ENCODE measurements at places on chromosomes 11 and 22.

DNA sequence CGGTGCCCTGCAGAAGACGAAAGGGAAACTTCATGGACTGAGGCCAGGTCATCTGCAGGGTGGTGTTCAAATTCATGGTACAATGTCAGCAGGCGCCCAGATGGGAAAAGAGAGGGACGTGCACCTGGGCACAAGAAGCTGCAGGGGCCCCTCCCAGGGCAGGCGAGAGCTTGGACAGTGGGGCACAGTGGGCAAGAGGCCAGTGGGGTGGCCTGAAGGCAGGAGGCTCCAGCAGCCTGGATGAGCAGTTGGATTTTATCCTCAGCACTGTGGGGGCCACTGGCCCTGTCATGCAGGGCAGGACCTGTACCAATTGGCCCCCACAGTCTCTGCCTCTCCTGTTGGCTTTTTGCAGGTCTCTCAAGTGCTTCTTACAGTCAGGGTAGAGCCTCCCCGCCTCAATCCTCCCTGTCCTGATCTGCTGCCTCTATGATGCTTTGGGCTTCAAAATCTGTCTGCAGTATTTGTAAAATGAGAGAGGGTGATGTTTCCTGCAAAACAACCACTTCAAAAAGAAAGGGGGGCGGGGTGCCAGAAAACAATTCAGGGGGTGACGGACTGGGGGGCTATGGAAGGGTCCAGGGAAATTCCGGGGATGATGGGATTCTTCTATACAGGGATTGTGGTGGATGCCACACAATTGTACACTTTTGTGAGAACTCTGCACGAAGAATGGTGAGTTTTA, 1.7 kb upstream of the BID start:
- DNase-seq, result no peak

GRCh38 chr11:44950625-44951476, at the start of gene TP53I11:
TSS of gene TP53I11 (minus strand) at chr11:44950883. CDS start at chr11:44938335, 12,548 bp downstream.
- DNase-seq, result no peak

- DNase-seq, result no peak
These were observed 26.1 kb upstream of the LDHA start for GRCh38 chr11:18368221-18368620.

DNA sequence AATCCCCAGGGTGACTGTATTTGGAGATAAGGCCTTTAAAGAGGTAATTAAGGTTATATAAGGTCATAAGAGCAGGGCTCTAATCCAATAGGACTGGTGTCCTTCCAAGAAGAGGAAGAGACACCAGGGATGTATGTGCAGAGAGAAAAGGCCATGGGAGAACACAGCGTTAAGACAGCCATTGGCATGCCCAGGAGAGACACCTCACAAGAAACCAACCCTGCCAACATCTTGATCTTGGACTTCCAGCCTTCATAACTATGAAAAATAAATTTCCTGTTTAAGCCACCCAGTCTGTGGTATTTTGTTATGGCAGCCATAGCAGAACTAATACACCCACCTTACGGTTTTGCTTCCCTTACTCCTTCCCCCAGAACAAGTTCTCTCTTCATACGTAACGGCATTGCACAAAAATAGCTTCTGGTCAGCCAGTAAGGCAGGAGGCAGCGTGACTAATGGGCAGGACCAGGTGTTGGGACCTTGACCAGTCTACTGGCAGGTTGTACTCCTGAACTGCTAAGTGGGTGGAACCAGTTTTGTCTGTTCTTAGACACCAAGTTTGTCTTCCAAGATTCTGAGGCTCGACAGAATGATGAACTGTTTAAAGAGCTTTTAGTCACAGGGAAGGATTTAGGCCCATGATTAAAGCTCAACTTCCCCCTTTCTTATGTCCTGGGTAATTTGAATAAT, 31.9 kb upstream of the UPB1 start:
- no peak for DNase-seq

DNA sequence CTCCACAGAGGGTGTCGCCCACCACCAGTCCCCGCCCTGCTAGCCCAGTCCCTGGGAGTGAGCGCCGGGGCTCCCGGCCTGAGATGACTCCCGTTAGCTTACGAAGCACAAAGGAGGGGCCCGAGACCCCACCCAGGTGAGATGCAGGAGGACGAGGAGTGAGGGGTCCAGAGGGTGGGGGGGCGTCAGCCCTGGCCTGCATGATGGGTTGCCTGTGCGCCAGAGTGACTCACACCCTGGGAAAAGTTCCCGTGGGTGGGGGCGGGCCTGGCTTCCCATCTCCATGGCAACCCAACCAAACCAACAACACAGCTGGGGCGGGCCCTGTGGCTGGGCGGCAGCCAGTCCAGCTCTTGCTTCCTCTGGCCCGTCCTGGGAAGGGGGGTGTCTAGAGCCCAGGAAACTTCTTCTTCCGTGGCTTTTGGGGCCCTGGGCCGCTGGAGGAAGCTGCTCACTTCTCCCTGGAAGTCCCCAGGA, 4.5 kb downstream of the GAS2L1 start:
- no peak for DNase-seq

- peak; percentile 63 for DNase-seq
These were observed 180.4 kb upstream of the B3GAT1 start for GRCh38 chr11:134592391-134592990.

- DNase-seq, result no peak
These were observed 33.2 kb upstream of the TTC12 start for GRCh38 chr11:113281052-113281725.

- DNase-seq, result no peak
These were observed 10.9 kb downstream of the ACO2 start for GRCh38 chr22:41479671-41480396.

DNA sequence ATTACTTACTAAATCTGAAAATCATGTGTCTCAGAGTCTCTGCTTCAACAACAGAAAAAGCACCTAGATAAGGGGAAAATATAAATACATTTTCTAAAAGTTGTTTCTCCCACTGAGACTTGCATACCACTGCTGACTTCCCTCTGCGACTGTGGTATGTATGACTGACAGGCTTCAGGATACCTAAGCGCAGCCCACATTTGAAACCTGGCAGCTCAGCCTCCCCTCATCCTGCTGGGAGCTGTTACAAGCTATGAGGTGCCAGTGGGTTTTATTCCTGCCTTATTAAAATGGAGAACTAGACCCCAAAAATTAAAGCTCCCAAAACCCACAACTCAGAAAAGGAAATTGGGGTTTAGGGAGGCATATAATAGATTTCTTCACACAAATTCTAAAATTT, 133.6 kb downstream of the RAB38 start:
- DNase-seq, result no peak

DNA sequence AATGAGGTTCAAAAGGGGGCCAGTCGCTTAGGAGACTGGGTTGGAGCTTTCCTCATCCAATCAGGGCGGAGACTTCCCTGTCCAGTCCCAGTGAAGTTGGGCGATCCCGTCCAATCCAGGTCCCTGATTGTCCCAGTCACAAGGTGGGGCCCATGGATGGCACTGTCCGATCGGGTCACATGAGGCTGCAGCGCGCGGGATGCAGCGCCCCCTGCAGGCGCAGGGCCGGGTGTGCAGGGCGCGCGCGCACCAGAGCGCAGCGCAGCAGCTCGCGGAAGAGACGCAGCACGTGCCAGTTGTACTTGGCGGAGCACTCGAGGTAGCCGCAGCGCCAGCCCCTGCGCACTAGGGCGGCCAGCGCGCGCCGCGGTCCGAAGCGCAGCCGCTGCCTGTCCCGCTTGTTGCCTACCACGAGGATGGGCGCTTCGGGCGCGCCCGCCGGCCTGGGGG, 2.3 kb downstream of the RASL10A start:
- DNase-seq, result peak; percentile 79

GRCh38 chr11:44277196-44278090, 32.5 kb downstream of the ALX4 start:
- DNase-seq, result no peak

GRCh38 chr22:23315341-23315917, 135.1 kb downstream of the BCR start:
- DNase-seq, result no peak

DNA sequence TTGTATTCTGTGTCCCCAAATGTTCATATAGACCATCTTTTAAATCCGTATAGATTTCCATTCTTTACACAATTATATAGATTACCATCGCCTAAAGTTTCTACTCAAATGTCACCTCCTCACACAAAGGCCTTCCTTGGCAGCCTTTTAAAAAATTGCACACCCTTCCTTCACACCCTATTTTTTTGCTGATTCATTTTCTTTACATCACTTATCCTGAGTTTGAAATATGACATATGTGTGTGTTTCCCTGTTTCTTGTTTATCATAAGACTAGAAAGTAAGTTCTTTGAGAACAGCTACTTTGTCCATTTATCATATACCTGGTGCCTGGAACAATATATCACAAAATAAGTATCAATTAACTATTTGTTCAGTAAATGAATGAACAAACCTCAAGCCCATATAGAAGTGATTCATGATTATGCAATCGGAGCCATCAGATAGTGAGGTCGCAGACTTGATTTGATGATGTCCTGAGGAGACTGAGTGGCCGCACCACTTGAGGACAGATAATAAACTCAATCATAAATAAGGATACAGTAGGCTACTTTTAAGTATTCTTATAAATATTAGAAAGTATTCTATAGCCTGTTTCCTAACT, 327.4 kb upstream of the ZC3H12C start:
- DNase-seq, result no peak

GRCh38 chr11:8092587-8093424, 11.8 kb downstream of the TUB start:
- DNase-seq, result no peak

- DNase-seq, result no peak
These were observed 177.1 kb downstream of the HIPK3 start for GRCh38 chr11:33434294-33434693.

- no peak for DNase-seq
These were observed 615.2 kb downstream of the BRD1 start for GRCh38 chr22:49212466-49212865.

- no peak for DNase-seq
These were observed 122.3 kb downstream of the MSANTD4 start for GRCh38 chr11:105899772-105900171.

DNA sequence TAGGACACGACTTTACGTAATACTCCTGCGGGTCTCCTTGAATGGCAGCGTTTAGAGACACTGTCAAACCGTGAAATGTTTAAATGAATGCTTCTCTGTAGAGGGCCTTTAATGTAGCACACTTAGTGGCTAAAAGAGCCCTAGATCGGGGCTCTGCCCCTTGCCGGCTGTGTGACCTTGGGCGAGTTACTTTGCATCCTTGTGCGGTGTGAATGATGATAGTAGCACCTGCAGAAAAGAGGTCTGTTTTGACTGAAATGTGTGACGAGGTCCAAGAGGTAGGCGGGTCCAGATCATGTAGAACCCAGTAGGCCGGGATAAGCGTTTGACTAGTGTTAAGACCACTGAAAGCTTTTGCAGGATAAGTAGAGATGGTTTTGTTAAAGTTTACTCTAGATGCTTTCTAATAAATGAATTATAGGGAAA, 866 bp downstream of the MED17 start:
- no peak for DNase-seq

- no peak for DNase-seq
These were observed 630 bp downstream of the UBASH3B start for GRCh38 chr11:122656073-122656630.

GRCh38 chr11:109857637-109858036, 235.6 kb upstream of the ZC3H12C start:
- DNase-seq, result no peak

- no peak for DNase-seq
These were observed 5.2 kb upstream of the RAB3IL1 start for GRCh38 chr11:61922539-61922938.

DNA sequence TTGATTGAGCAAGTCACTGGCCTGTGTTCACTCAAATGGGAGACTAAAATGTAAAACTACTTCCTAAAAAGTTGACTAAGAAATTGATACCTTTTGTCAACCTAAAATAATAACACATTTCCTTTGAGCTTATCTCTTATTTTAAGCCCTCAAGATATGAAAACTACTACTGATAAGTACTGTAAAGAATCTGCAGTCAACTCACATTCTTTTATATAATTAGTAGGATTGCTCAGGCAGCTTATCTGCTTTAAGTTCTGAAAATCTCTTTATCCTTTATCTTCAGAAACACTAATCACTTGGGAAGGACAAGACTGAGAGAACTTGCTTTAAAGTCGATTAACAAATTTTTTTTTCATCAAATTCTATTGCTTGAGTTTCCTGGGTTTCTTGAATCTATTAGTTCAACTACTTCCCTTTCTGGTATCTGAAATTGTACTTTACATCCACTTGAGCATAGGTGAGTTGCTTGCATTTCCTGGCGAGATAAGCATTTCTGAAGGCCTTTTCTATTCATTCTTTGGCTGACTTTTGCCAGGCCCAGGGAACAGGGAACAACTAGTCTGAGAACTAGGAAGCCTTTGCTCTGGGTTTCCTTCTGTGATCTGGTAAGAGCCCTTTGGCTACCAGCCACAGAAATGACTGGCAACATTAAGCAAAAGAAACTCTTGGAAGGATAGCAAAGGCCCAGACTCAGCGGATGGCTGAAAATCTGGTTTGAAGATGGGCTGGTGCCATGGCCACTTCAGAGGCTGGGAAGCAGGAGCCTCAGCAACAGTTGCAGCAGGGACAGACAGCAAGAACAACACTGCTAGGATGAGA, 19.3 kb upstream of the CSRP3 start:
- DNase-seq, result no peak

DNA sequence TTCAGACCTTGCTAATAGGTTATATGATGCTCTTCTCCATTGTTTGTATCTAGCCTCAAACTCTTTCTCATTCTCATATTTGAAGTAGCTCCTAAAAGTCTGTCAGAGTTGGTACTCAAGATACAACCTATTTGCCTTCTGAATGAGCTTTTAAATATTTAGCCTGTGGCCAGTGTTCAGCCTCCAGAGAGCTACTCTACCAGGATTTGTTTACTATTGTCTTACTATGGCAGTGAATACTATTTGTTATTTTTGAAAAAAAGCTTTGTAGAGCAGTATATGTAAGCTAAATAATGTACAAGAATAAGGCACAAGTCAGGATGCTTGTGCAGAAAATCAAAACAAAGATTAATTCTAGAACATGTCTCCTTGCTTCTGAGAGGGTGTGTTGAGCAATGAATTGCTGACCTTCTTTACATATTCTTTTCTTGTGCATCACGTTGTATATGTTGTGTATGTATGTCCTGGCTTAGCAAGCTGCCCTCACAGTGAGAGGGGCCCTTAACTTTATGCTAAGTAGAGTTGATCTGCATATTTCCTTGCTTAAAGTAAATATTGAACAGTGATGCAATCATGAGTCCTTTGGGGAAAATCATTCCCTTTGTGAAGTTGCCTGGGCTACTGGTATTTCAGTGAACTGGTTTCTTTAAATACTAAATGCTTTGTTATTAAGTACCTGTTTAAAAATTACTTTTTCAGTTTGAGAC, 438.0 kb downstream of the LUZP2 start:
- no peak for DNase-seq

All from iPS DF 6.9 (cell line).